ENCODE measurements at places on chromosomes 3 and 15. TPM values are rescaled to one million over a fixed set of nuclear protein-coding genes. Genes with fewer than 3 reads are reported as not detected.

DNA sequence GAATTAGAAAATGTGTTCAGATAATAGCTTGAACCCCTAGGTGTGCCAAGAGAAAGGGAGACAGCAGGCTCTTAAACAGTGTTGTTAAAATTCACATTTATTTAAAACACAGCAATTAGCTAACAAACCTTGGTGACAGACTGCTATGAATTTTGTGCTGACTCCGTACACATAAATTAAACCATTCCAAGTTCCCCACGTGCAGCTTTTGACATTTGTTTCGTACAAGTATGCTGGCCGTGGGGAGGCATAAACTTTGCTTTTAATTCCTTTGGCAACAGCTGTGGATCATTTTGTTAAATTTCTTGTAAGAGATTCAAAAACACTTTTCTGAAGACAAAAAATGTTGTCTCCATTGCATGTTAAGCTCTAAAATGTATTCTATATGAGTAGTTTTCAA lies 465.3 kb downstream of the FGF12 start:
- DNase-seq, result no peak

GRCh38 chr3:80241791-80242190 lies 474.0 kb upstream of the ROBO1 start:
- no peak for DNase-seq

DNA sequence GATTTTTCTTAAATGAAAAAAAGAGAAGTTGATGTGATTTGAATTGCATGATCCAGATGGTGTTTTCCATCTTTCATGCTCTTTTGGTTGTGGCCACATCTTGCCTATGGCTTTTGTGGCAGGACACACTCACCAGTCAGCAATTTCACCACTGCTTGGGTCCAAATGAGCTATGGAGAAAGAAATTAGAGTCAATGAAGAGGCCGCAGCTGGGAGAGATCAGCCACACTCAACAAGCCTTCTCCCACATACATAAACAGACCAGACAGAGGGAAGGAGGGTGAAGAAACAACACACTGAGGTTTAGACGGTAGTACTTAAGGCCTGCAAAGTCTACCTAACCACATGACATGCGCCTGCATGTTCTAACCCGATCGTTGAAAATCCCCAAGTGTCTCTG lies 110.7 kb upstream of the CDIN1 start:
- DNase-seq, result no peak

- DNase-seq, result no peak
These were observed 104.5 kb downstream of the CHRNA7 start for GRCh38 chr15:32134842-32135241.

DNA sequence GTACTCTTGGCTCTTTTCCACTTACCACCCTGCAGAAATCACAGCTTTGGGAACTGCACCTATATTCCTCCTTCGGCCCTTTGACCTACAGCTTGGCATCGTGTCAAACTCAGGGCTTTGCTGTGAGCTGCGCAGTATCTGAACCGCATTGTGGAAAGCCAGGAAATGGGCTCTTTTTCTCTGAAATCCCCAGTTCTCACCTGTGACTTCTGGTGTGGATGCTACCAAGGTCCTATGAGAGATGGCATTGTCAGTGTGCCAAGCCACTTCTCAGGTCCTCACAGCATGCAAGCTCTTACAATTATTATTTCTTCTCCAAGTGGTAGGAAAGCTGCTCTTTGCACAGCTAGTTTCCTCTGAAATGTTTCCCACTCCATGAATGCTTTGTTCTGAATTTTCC lies 450.6 kb upstream of the TBL1XR1 start:
- DNase-seq, result no peak

DNA sequence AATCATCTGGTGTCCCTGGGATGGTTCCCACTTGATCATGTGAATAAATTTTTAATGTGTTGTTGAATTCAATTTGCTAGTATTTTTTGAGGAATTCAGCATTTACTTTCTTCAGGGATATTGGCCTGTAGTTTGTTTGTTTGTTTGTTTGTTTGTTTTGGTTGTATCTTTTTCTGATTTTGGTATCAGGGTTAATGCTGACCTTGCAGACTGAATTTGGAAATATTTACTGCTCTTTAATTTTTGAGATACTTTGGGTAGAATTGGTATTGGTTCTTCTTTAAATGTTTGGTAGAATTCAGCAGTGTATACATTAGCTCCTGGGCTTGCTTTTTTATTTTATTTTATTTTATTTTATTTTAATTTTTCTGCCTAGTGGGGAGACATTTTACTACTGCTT lies 803.7 kb downstream of the NAALADL2 start:
- no peak for DNase-seq

SLC28A2 gene
- total RNA-seq, result not detected

SYNM gene
- total RNA-seq, result 311 TPM

GRCh38 chr3:155169197-155169596 lies 89.1 kb downstream of the MME start:
- no peak for DNase-seq

GRCh38 chr3:119297169-119297568 lies 3.0 kb downstream of the ARHGAP31 start:
- no peak for DNase-seq

DNA sequence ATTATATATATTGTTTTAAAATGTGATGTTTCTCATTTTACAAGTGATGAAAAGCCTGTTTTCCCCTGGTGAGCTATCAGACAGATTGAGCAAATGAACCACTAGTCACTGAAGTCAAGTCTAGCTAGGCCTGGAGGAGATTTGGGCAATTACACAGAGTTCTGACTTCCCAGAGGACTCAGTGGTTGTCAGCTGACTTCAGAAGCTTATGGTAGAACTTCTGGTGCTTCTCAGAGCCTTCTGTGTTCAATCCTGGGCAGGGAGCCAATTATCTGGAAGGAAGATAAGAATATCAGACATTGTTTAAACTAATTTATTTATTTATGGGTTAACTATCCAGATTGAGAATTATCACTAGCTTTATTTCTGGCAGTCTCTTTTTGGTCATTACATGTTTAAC lies 37.7 kb upstream of the NAALADL2 start:
- no peak for DNase-seq

DNA sequence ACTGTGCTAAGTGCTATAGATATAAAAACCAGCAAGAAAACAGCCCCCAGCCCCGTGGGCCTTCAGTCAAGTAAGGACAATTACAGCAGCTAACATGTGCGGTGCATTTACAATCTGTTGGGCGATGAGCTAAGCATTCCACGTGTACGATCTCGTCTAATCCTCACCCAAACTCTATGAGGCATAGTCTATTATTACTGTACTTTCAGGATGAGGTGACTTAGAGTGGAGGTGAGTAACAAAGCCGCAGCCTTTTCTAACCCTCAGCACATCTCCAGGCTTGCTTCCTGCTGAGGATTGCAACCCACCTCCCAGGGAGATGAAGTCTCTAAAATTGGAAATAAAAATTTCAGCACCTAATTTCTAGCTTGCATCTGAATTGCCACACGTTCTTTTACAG lies 53.2 kb upstream of the MCF2L2 start:
- no peak for DNase-seq

DNA sequence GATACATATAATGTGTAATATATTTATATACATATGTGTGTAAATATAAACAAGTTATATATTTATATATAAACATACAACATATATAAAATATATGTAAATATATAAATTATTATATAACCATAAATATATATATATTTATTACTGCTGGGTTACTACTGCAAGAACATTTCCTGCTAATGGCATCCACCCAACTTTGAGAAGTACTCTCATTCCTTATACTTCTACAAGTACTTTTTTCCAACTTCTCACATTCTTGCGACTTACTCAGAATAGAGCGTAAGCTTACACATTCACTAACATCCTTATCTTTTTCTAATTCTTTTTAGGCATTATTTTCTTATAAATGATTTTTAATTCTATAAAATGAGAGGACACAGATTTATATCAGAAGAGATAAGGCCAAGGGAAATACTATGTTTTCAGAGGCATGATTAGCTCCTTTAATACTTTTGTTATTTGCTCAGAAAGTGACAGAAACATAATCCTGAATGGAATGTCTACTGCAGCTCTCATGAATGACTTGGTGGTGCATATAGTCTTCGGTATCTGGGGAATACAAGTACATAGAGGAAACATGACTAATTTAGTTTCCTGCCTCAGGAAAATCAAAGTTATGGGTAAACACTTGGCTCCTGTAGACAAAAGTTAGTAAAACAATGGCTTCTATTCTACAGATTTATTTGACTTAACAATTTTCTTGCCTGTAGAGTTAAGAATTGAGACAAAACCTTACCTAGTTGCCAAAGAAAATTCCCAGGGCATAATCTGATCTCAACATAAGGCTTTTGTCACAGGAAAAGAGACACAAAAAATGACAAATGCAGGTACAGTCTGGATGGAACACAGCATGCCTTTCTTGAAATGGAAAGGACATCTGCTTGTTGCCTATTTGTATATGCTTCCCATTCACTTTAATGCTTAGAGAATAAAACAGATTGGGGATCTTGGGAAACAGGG lies 453.9 kb downstream of the SQOR start:
- DNase-seq, result no peak

DNA sequence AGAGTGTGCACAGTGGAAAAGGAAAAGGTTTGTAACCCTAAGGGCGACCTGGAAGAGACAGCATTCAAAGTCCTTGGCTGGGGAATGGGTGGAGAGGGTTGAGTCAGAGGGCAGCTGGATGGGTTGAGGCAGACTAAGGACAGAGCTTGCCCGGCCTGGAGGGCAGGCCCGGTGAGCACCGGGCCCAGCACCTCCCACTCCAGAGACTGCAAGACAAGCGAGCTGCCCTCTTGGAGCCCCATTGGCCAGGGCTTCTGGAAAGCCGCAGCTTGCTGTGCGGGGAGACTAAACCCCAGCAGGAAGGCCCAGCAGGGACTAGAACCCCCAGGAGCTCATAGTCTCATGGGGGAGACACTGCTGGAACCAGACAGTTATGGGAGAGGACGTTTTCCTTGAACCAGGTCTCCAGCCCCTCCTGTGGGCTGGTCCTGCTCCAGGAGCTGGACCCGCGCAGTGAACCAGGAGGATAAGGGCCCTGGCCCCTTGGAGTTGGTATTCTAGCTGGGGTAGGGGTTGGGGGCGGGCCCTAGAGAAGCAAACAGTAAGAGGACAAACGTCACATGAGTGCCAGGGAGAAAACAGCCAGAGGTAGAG lies 59.1 kb downstream of the RGMA start:
- no peak for DNase-seq

GRCh38 chr15:80491163-80491847 lies 87.1 kb downstream of the ARNT2 start:
- DNase-seq, result no peak

DNA sequence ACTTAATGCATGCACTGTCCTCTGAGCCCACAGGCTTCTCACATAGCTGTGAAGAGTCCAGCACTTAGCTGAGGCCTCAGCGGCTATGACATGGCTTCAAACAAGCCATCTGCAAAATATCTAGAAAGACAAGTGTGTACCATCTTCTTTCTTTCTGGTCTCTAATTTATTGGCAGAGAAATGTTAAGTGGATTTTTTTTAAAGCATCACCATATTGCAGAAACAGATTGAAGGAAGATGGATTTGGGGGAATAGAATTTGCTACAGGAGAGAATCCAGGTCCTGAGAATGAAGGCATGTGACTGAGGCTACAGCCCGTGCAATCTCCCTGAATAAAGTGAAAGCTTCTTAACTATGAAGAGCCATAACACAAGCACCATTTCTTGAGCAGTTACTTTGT lies 567.3 kb downstream of the PDCD6IP start:
- DNase-seq, result no peak

DNA sequence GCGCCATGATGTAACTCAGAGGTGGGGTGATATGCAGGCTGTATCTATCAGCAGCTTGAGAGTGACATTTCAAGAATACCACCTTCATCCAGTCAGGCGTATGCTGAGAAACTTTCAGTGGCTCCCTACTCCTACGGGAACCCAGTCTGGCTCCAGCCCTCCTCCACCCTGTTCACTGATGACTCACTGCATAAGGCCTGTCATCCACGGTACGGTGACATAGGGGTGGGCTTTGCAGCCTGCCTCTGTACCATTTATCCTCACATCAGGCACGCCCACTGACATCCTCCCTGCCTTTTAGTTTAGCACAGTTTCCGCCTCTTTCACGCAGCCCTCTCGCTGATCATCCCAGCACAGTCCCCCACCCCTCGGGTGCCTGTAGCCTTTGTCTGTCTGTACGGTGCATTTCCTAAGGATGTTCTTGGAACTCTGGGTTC lies 11.7 kb downstream of the PXYLP1 start:
- no peak for DNase-seq

UTS2B gene
- total RNA-seq, result 0.65 TPM

GRCh38 chr3:169384573-169384972 lies 278.9 kb downstream of the MECOM start:
- DNase-seq, result no peak

DNA sequence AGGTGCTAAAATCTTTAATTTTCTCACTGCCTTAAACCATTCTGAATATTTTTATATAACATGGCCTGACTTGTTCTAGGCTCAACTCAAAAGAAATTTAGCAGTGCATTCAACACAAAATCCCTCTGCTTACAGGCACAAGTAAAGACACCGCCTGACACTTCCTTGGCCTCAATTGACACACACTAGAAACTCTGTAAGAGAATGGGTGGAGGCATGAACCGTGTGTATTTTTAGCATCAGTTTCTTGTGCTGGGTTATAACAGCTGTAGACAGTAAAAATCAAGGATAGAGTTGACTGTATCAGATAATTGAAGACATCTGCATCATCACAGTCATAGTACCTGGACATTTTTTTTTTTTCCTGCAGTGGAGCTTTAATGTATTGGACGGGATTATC lies 54.3 kb downstream of the SLC9A9 start:
- DNase-seq, result no peak

- no peak for DNase-seq
These were observed 40.1 kb upstream of the RASGRF1 start for GRCh38 chr15:79130535-79131130.

AMIGO3 gene
- not detected for total RNA-seq

DNA sequence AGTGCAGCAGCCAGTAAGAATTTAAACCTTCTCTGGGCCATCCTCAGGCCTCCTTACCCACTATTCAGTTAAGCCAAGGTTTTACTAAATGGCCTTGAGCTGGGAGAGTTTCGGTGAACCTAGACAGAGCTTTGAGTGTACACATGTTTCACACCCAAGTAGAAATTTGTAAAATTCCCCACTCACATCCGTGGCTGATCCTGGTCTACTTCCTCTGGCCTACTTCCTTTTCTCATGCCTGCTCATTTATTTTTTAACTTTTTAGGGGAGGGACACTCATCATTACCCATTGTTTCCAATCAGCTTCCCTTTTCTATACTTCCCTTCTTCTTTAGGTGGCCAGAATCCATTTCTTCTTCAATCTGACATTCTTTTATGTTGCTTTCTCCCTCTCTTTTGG lies 7.6 kb downstream of the CX3CR1 start:
- no peak for DNase-seq

DNA sequence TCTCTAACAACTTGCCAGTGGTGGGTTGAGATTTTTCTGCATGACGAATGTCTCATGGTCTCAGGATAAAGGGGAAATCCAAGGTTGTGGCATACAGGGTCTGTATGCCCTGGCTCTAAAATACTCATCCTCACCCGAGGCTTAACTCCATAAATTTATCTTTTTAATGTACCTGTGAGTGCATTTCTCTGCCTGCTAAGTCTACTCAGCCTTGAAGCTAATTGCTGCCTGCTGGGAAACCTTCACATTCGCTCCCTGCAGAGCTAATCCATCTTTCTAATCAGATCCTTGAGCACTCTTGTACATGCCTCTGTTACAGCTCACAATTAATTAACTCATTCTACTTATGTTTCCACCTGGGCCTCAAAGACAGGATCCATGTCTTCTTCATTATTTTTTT lies 93.8 kb downstream of the CMSS1 start:
- DNase-seq, result no peak

- DNase-seq, result no peak
These were observed 155.7 kb downstream of the NUP210 start for GRCh38 chr3:13264468-13264795.

BSN gene
- 0.27 TPM for total RNA-seq

CCDC50 gene
- total RNA-seq, result 57.8 TPM

- DNase-seq, result no peak
These were observed 29.8 kb upstream of the ALDH1A3 start for GRCh38 chr15:100849855-100850218.

All from Right ventricle myocardium inferior (tissue), 1 donor.